ENCODE measurements at places on chromosomes 6 and 20. TPM values are rescaled to one million over a fixed set of nuclear protein-coding genes. Genes with fewer than 3 reads are reported as not detected.
A peak's percentile ranks its signal among the peaks of the same experiment; 100 is the strongest.

The OR2B3 gene
- not detected for polyA plus RNA-seq

The FHL5 gene
- polyA plus RNA-seq: 1.1 TPM

The LY6G6F gene
- polyA plus RNA-seq: not detected

DNA sequence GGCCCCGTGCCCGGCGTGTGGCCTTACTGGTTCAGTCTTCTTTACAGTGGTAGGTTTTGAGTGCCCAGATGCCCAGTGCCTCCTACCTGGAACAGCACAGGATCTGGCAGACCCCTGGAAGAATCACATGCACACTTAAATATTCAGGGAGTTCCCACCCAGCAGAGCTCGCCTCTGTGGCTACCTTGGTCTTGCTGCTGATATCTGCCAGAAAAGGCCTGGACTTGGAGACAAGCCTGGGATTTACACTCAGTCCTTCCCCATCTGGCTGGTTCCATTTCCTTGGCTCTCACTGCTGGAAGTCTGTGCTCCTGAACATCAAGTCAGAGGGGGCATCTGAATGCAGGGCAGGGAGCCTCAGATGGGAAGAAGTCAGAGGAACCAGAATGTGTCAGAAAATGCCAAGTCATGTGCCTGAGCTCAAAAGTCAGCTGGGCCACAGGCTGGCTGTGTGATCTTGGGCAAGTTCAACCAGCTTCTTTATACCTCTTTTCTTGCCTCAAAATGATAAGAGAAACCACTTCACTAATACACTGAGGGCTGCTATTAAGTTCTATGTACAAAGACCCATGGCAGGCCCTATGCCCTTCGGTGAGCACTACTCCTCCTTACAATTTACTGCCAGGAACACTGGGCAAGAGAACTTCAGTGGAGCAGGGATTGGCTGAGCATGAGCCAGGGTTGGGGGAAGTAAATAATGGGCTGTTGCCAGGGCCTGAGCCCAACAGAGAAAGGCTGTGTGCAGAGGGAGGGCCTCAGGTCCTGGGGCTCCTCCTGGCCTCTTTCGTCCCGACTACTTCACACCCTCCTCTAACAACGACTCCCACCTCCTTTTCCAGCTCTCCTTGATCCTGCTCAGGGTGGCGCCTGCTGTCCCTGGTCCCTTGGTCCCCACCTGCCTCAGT lies 158.1 kb upstream of the PROKR2 start:
- DNase-seq: no peak

DNA sequence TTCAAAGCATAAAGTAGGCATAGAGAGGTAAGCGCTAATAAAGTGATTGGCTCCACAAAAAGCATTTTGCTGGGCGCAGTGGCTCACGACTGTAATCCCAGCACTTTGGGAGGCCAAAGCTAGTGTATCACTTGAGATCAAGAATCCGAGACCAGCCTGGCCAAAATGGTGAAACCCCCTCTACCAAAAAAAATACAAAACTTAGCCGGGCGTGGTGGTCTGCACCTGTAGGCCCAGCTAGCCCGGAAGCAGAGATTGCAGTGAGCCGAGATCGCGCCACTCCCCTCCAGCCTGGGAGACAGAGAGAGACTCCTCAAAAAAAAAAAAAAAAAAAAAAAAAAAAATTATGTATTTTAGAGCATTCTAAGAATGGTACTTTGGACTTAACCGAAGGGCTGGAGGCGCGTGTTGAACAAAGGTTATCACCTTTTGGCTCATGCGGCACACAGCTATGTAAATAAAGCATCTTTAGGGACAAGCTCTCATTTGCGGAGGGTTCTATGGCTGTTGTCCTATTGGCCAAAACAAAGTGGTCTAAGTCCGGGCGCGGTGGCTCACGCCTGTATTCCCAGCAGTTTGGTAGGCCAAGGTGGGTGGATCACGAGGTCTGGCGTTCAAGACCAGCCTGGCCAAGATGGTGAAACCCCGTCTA lies 17.4 kb downstream of the HFE start:
- peak; percentile 52 for DNase-seq

GRCh38 chr6:44120692-44121443 lies 6.4 kb downstream of the MRPL14 start:
- no peak for DNase-seq

Measured in stomach (tissue), 19 donors.